Pulmonary artery endothelial cell (primary cell): ENCODE measurements at places on chromosomes 4 and X.

GRCh38 chrX:139801397-139801813, 93.4 kb upstream of the MCF2 start:
- no peak for DNase-seq

DNA sequence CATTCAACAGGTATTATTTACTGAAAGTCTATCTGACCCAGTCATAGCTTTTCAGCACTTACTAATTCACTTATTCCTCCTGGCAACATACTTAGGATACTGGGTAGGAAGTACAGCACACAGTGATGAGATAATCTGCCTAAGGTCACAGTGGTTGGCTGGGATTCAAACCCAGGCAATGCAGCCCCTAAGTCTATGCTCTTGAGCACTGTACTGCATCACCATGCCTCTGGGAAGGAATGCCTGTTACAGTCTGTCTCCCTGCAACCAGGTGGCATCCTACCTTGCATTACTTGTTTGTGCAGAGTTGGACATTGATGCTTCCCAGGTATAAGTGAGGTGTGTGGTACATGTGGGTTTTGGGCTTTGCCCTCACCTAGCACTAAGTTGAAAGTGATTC, 21.5 kb upstream of the LRAT start:
- DNase-seq = no peak

- no peak for DNase-seq
Measured at GRCh38 chrX:44621078-44621477, 78.4 kb upstream of the FUNDC1 start.

- no peak for DNase-seq
Measured at GRCh38 chrX:18931972-18932371, 51.9 kb downstream of the PHKA2 start.

- DNase-seq = no peak
Measured at GRCh38 chr4:149426461-149426860, 389.2 kb downstream of the IQCM start.

- no peak for DNase-seq
Measured at GRCh38 chrX:137164329-137164728, 130.5 kb upstream of the GPR101 start.
